ENCODE measurements at places on chromosomes 4 and X.

DNA sequence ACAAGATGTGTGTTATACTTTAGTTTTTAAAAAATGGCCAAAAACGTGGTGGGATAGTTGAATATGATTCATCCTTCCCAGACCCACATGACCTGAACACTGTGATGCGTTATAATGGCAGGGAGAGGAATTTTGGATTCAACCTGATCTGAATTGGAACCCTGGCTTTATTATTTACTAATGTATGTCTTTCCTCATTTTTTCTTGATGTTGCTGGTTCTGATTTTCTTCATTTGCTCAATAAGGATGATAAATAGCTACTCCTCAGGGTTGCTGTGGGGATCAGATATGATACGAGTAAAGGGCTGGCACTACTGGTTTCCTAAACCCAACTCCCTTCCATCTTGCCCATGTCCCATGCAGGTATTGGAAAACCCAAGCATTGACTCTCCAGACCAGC lies 24.2 kb upstream of the ACSL1 start:
- DNase-seq = no peak

- no peak for DNase-seq
Measured at GRCh38 chrX:155995321-155995875, 2.1 kb upstream of the IL9R start.

DNA sequence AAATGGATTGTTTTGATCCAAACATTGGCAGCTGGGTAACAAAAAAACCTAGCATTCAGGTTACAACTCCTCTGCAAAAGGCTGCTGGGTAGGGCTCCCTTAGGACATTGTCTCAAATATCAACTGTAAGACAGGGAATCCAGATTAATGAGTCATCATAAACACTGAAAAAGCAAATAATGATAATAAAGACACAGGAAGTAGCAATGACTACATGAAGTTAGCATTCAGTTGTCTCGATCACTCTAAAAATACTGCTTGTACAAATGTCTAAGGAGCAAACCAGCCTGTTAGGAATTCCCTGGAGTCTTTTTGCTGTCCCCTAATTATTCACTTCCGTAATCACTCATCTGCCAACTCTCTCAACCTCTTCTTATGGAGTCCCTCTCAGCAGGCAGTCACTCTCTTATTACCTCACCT lies 259.2 kb downstream of the GPC3 start:
- no peak for DNase-seq

GRCh38 chrX:110847334-110847733 lies 51.7 kb upstream of the CHRDL1 start:
- DNase-seq = no peak

DNA sequence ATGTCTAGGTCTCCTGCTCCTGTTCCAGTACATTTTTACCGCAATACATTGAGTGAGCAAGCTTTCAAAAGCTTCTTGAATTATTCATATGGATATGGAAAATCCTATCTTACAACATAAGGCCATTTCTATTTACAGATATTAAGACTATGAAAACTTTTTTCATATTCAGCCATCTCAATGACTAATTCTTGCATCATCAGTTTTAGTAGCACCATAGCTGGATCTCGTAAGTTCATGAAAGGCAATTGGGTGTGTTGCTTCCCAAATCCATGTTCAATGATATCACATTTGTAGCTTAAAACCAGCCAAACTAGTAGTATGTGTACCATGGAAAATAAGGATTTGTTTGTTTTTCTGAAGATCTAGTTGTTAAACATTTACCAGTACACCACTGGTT lies 118.3 kb upstream of the GABRA2 start:
- no peak for DNase-seq

DNA sequence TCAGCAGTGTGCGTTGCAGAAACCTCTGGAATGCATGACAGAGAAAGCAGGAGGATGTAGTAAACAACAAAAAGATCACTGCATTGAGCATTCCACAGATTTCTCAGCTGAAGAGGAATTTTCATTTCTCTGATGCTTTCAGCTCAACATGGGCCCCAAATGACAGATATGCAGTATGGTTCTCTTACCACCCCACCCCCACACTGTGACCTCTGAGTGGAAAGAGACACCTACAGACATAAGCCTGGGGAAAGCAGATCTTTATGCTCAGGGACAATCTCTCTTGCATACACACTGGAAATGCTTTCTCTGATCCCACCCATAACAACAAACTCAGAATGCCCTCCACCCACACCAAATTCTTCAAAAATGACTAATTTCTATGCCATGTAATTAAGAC lies 983.7 kb upstream of the LCORL start:
- no peak for DNase-seq

DNA sequence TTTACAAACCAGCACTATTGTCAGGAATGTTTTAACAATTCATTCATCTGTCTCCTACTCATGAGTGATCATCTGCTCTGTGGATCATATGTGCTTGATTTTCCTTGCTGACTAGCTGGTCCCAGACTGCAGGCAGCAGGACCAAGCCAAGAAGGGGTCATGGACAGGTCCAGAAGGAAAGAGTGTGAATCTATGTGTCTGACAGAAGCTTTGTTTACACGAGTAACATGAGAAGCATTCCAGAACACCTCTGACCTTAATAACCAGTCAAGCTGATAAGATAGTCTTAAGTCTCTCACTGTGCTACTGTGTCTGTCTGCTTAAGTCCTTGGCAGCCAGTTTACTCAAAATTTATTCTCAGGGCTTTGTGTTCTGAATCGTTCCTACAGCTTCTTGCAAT lies 39.0 kb downstream of the GUCY1A1 start:
- DNase-seq = no peak

DNA sequence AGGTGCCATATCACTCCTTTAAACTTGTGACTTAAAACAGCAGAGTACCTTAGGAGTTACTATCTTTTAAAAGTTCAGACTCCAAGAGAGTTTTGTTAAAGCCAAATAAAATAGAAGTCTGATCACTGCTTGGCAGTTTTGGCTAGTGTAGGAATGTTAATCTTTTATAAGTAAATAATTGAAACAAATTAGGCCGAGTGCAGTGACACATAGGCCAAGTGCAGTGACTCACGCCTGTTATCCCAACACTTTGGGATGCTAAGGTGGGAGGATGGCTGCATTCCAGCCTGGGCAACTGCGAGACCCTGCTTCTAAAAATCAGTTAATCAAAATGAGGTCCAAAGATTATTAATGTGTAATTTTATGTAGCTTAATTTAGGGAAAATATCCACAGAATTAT lies 37.2 kb downstream of the WDR44 start:
- no peak for DNase-seq

DNA sequence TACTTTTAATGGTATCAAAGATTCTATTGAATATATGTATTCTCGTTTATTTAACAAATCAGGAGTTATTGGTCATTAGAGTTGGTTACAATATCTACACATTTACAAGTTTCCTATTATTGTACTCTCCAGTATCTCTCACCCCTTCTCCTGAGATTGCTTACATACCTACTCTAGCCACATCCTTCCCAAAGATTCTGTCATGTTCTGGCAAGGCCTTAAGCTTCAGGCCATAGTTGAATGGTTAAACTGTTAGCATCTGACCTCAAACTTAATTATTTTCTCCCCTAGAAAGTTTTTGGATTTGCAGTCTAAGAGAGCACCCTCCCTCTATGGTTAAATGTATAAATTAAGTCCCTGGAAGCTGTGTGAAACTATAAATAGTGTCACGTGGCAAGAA lies 784.2 kb downstream of the GLUD2 start:
- no peak for DNase-seq

DNA sequence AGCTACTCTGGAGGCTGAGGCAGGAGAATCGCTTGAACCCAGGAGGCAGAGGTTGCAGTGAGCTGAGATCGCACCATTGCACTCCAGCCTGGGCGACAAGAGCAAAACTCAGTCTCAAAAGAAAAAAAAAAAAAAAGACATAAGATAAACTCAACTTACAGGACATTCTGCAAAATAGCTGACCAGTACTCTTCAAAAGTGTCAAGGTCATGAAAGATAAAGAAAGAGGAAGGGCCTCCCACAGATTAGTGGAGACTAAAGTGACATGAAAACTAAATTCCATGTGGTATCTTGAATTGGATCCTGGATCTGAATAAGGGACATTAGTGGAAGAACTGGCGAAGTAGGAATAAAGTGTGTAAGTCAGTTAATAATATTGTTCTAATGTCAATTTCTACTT lies 63.3 kb downstream of the ZNF182 start:
- DNase-seq = no peak

GRCh38 chrX:7145454-7145853 lies 2.1 kb upstream of the STS start:
- DNase-seq = no peak
